ENCODE measurements at places on chromosomes 16 and 17.

GRCh38 chr16:59478838-59479237 lies 744.7 kb upstream of the GOT2 start:
- no peak for DNase-seq

- no peak for DNase-seq
Observed at GRCh38 chr17:9766970-9767369, 24.4 kb downstream of the DHRS7C start.

GRCh38 chr16:25707982-25708583 lies 16.3 kb downstream of the HS3ST4 start:
- DNase-seq: peak; percentile 44

DNA sequence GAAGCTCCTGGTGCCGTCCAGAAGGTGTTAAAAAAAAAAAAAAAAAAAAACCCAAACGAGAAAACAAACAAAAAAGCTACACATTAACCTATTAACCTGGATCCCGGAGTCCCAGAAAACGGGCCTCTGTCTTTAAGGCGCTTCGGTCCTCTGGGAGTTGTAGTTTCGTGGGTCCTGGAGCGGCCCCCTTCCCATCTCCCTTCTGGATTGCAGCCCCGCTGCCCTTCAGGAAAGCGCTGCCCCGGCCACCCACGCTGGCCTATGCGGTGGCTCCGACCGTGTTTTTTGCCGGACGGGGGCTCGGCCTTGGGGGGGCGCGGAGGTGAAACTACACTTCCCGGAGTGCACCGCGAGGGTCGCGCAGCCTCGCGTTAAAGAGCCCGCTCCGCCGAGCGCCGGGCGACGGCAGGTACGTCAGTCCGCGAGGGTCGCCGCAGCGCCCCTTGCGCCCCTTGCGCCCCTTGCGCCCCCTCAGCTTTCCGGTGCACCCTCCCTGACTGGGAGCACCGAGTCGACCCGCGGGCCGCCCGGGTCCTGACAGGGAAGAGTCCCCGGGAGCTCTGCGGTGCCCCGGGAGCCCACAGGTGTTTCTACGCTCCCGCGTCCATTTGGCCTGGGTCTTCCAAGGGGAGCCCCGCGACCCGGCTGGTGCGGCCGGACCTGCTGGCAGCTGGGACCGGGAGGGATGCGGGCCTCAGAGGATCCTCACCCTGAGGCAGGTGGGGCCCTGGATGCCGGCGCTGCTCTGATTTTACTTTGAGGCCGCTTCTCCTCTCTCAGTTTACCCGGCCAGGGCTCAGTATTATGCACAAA lies at the start of gene FCSK:
TSS of gene FCSK (plus strand) at position 374 of the 813 bp plus-strand sequence. CDS start 8,596 bp downstream, outside the sequence.
- DNase-seq: peak; percentile 87

GRCh38 chr16:87541147-87541871 lies 48.5 kb upstream of the ZCCHC14 start:
- no peak for DNase-seq

GRCh38 chr17:82876149-82876548 lies 36.3 kb upstream of the ZNF750 start:
- no peak for DNase-seq

DNA sequence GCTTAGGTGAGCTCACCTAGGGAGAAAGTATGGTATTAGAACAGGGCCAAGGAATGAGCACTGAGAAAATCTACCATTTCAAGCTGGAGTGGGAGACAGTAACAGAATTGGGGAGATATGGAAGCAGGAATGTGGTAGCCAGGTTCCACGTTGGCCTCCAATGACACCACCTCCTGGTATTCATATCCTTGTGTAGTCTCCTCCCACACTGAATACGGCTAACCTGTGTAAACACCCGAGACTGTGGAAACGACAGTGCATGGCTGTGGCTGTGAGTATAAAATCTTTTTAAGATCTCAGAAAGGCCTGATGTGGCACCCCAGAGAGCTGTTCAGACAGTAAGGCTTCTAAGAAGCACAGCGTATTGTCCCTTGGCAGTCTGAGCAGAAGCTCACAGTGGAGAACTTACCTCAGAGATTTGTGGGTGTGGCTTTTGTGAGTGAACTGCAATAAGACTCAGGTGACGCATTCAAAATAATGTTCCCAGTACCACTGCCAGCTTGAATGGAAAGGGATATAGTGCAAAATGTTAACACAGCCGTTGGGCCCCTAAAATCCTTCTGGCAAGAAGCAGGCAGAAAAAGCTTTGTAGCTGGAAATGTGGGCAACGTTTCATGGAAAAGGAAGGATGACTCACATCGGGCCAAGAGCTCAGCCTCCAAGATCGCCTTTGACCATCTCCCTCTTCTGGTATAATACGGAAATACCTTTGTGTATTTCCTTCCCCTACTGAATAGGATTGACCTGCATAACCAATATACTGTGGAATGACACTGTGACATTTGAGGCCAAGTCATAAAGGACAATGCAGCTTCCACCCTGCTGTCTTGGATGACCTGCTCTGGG lies 14.4 kb downstream of the SDR42E1 start:
- DNase-seq: peak; percentile 39

DNA sequence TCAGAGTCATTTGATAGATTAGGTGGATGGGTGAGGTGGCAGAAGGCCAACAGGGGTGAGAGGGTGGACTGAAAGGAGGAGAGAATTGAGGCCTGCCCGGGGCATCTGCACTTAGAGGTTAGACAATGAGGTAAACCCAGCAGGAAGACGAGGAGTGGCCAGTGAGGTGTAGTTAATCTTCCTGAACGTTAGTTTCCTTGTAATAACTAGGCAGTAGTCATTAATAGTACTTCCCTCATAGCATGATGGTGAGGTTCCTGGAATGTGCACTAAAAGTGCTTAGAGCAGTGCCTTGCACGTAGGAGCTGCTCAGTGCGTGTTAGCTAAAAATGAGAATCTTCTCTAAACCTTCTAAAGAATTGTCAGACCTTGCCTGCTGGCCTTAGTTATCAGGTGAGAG lies 13.5 kb upstream of the KSR1 start:
- no peak for DNase-seq

DNA sequence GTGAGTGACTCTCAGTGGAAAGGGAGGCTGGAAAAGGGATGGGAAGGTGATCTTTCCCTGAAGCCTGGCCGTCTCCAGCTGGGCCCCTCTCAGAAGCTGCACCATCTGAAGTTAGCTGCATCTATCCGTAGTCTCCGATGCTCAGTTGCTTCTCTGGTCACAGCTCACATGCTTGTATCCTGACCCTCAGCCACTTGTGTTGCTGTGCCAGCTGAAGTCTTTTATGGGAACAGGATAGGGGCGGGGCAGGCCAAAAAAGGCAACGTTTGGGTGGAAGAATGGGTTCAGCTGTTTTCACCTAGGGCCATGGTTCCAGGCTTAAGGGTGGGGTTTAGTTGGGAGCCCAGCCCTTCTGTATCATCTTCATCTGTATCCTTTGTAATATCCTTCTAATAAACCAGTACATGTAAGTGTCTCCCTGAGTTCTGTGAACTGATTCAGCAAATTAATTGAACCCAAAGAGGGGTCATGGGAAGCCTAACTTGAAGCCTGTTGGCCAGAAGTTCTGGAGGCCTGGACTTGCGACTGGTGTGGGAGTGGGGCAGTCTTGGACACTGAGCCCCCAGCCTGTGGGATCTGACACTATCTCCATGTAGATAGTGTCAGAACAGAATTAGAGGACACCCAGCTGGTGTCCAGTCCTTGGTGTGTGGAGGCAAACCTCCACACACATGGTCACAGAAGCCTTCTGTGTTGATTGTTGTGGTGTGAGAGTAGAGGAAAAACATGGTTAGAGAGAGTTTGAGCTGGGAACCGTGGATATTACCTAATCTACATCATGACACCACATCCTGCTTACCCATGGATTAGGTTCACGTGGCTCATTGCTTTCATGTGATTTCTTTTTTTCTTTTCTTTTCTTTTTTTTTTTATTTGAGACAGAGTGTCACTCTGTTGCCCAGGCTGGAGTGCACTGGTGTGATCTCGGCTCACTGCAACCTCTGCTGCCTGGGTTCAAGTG lies 49.3 kb upstream of the FBXO47 start:
- no peak for DNase-seq

- DNase-seq: no peak
Observed at GRCh38 chr17:61646482-61646881, 55.5 kb upstream of the NACA2 start.
